Calu3 (cell line): ENCODE measurements at places on chromosomes 6 and 20.

DNA sequence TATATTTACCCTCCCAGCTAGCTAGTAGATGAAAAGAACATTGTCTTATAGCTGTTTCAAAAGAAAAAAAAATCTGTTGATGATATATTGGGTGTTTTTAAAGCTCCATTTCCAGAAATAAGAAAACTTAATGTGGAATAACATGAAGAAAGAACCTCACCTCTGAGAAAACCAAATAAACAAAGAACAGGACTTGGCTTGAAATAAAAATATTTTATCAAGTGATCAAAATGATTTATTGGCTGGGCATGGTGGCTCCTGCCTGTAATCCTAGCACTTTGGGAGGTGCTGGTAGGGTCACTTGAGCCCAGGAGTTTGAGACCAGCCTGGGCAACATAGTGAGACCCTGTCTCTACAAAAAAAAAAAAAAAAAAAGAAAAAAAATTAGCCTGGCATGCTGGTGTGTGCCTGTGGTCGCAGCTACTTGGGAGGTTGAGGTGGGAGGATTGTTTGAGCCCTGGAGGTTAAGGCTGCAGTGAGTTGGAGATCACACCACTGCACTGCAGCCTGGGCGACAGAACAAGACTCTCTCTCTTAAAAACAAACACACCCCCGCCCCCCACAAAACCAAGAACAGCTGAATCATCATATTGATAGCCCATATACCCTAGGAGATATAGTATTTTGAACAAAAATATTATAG lies 7.9 kb downstream of the RNF24 start:
- DNase-seq: no peak

DNA sequence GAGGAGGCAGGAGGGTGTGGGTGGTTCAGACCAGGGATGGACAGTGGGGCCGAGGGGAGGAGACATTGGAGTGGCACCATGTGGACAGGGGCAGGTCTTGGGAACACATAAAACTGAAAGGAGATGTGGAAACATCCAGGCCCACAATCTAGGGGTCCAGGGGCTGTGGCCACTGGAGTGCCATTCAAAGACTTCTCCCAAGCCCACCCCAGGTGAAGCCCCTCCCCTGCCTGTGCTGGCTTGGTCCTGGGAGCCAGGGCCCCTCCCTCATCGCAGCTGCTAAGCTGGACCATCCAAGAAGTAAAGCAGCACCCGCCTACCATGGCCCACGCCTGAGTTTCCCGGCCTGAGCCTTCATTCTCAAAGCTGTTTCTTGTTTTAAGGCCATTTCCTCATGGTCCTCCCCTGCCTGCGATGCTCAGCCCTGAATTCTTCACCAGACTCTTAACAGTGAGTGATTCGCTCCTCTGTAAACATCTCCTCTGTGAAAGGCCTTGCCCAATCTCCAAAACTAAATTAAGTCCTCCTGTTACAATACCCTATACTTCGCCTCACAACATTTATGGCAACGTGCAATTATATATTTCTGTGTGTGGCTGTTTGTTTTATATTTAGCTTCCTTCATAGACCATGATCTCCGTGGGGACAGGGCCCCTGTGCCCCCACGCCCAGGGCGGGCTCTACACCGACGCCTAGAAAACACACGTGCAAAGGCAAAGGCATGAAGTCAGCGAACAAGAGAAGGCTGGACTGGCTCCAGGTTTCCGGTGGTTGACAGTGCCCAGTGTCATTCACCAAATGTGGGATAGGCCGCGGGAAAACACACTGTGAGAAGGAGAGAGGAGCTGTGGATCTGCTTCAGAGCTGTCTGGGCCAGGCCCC lies 267.8 kb downstream of the ERMARD start:
- DNase-seq: no peak

GRCh38 chr20:6164421-6165341 lies 41.9 kb upstream of the FERMT1 start:
- no peak for DNase-seq

GRCh38 chr6:40417031-40417430 lies 170.1 kb downstream of the LRFN2 start:
- DNase-seq: no peak

DNA sequence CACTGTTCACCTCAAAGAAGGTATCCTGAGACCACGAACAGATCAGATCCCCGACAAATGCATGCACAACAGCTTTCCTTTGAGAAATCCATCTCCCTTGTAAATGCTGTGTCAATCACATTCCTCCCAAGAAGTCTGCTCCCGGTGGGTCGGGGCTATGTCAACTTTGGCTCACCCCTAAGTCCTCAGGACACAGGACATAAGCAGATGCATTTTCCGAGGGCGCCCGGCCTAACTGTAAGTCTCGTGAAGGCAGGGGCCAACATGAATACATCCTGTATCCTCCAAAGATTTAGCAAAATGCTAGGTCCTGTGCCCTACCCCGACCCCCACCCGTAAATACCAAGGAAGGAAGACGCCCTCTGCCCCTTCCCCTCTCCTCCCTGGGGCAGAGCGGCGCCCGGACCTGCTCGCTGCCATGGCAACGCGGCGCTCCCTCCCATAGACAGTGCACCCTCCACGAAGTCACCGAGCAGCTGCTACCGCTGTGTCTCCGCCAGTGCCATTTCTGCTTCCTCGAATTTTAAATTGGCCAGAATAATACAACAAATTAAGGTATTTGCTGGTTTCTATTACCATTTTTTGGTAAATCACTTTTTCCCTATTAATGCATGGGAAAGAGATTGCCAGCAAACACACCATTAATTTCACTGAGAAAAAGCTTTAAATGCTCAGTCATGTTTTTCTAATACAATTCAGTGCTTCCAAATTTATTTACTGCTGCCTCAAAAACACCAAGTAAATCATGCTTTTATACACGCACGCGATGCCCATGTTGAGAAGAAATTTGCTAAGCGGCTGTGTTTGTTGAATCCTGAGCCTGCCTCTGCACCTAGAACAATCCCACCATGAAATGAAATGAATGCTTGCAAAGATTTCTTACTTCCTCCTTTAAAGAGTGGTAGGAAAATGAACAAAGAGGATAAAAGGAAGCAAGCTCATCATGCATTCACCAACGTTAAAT lies 100.6 kb downstream of the PCSK2 start:
- no peak for DNase-seq
